ENCODE measurements at places on chromosomes 12 and 14. TPM values are rescaled to one million over a fixed set of nuclear protein-coding genes. Genes with fewer than 3 reads are reported as not detected.

The TTC7B gene
- 23.4 TPM for total RNA-seq

The NUP107 gene
- 58.8 TPM for total RNA-seq

The CCDC177 gene
- not detected for total RNA-seq

The RILPL2 gene
- total RNA-seq = 1.7 TPM

The RD3L gene
- total RNA-seq = not detected

The LTBR gene
- total RNA-seq = 183 TPM

The IFNG-AS1 gene
- total RNA-seq = not detected

The ORAI1 gene
- 46.5 TPM for total RNA-seq

The STAT6 gene
- total RNA-seq = 48.7 TPM

The SMARCD1 gene
- total RNA-seq = 69.5 TPM

The KRT6A gene
- total RNA-seq = 0.27 TPM

The HIF1A gene
- total RNA-seq = 119 TPM

The C12orf60 gene
- 1.8 TPM for total RNA-seq

The COL2A1 gene
- total RNA-seq = 0.02 TPM

The MED6 gene
- total RNA-seq = 55.2 TPM

The BICDL1 gene
- 4.5 TPM for total RNA-seq

The KLRG1 gene
- total RNA-seq = 2.0 TPM

The EMP1 gene
- 82.5 TPM for total RNA-seq

The UNC119B gene
- total RNA-seq = 23.1 TPM

The PRPH gene
- 1.6 TPM for total RNA-seq

The GLT1D1 gene
- total RNA-seq = not detected

The TMTC1 gene
- total RNA-seq = 0.06 TPM

The CNTN1 gene
- 64.6 TPM for total RNA-seq

The NANOG gene
- total RNA-seq = not detected

The NUAK1 gene
- total RNA-seq = 12.0 TPM

The KRT80 gene
- total RNA-seq = 58.9 TPM

The GLS2 gene
- total RNA-seq = 0.12 TPM

The OR4N2 gene
- not detected for total RNA-seq

The ACOT6 gene
- not detected for total RNA-seq

The CCDC184 gene
- total RNA-seq = 2.5 TPM

The NKX2-1 gene
- total RNA-seq = 0.06 TPM

The ARHGEF40 gene
- total RNA-seq = 12.9 TPM

The NPFF gene
- total RNA-seq = not detected

The CLEC1A gene
- total RNA-seq = not detected

The IGF1 gene
- not detected for total RNA-seq

Data from A549 treated with CpdA at 1 μM for 4 hours (cell line).